ENCODE measurements at places on chromosomes 6 and 20. TPM values are rescaled to one million over a fixed set of nuclear protein-coding genes. Genes with fewer than 3 reads are reported as not detected.

The OCSTAMP gene
- 0.14 TPM for total RNA-seq

The VSX1 gene
- not detected for total RNA-seq

The FAM217A gene
- not detected for total RNA-seq

The PLEKHG1 gene
- 11.6 TPM for total RNA-seq

The DUSP22 gene
- total RNA-seq, result 33.7 TPM

The SLC22A3 gene
- total RNA-seq, result not detected

The DEFB132 gene
- not detected for total RNA-seq

The MLIP gene
- not detected for total RNA-seq

The ARMC2 gene
- 5.2 TPM for total RNA-seq

The SYCP2L gene
- not detected for total RNA-seq

The HDGFL1 gene
- total RNA-seq, result not detected

The VWA7 gene
- total RNA-seq, result 1.5 TPM

The FOXS1 gene
- total RNA-seq, result not detected

The GTSF1L gene
- total RNA-seq, result not detected

All from activated CD4-positive, alpha-beta T cell treated with anti-CD3 and anti-CD28 coated beads for 36 hours (primary cell).